ENCODE measurements at places on chromosomes 2 and 18. TPM values are rescaled to one million over a fixed set of nuclear protein-coding genes. Genes with fewer than 3 reads are reported as not detected.

GRCh38 chr2:95346738-95347671, 49.9 kb downstream of the KCNIP3 start:
- no peaks in the 10 kb centered on the region for H3K36me3 ChIP-seq
- peaks cover 63% of the 10 kb centered on the region for H3K27me3 ChIP-seq
- peak; percentile 19 for DNase-seq
- no peak overlapping the region for H3K27ac ChIP-seq

- DNase-seq, result no peak
- H3K36me3 ChIP-seq, result no peaks in the 10 kb centered on the region
- no peaks in the 10 kb centered on the region for H3K27me3 ChIP-seq
- no peak overlapping the region for H3K27ac ChIP-seq
- no peak overlapping the region for H3K4me3 ChIP-seq
- peaks cover 5% of the 10 kb centered on the region for H3K4me1 ChIP-seq
Measured at GRCh38 chr2:36493306-36493705, 104.7 kb downstream of the FEZ2 start.

DNA sequence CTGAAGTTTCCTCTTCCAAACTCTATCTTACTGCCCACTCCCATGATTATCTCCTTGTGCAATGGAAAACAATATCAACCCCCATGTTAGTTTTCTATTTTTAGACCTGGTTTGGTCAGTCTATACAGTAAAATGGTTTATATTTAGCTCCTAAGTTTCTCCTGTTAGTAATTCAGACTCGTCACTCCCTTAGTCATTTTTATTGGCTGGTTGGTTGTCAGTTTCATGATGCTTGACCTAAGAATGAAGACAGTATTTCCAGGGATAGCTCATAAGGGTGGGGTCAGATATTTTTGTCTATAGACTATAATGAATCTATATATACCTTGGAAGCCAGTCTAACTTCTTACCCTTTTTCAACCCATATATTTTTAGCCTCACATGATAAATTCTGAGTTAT, 61.4 kb upstream of the NEUROD1 start:
- H3K4me3 ChIP-seq, result no peak overlapping the region
- H3K27ac ChIP-seq, result no peak overlapping the region
- no peaks in the 10 kb centered on the region for H3K4me1 ChIP-seq
- no peaks in the 10 kb centered on the region for H3K27me3 ChIP-seq

DNA sequence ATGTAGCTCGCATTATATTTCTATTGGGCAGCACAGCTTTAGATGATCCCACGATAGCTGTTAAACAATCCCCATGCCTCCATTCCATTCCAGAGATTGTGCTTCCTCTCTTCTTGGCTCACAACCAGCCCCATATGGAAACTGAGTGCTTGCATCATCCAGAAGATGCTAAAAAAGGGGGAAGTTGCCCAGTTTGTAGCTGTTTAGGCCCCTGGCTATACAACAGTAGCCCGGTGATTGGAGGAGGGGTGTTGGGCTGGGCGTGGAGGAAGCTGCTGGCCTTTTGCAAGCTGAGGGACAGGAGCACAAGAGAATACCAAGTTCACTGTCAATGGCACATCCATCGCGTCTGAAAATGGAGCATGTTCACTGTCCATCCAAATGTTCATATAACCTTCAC, 360.2 kb downstream of the ALK start:
- H3K4me1 ChIP-seq, result no peaks in the 10 kb centered on the region
- H3K27me3 ChIP-seq, result peaks cover 5% of the 10 kb centered on the region
- H3K27ac ChIP-seq, result no peak overlapping the region
- no peaks in the 10 kb centered on the region for H3K36me3 ChIP-seq

DNA sequence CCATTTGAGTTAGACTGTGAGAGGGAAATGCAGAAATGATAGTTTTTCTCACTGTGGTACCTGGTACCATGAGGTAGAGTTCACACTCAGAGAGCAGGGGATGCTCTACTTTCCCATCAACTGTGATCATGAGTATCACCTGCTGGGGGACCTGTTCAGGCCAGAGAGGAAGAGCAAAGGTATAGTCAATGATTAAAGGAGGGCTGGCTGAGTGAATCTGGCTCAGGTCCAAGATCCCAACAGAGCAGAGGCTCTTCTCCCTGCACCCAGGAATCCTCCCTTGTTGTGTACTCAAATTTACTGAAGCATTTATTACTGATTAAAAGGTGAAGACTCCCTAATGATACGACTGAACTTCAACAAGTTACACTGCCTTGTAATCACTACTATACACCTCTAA, 104.6 kb upstream of the CHRNA1 start:
- no peak for DNase-seq
- H3K36me3 ChIP-seq, result peaks cover 2% of the 10 kb centered on the region
- no peaks in the 10 kb centered on the region for H3K4me1 ChIP-seq

The NEU2 gene
- not detected for total RNA-seq

The FAM237A gene
- total RNA-seq, result not detected

DNA sequence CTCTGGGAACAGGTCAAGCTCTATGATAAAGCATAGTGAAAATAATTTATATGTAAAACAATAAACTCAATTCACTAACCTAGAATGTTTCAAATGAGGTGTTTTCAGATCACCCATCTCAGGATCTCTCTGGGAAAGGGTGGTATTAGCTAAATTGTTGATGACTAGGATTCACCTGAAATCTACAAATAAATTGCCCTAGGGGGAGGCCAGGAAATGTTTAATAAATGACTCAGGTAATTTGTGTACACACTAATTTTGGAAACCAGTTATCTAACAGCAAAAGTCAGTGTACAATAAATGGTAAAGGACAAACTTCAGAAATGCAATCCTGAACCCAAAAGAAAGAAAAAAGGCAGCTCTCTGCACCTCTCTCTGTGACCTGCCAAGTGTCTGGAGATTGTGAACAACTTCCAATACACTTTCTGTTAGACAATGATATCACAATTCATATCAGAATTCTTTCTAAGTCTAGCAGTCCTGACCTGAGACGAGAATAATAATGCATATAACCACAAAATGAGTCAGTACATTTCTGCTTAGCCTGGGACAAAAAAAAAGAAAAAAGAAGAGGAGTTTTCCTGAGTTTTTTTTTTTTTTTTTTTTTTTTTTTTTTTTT, 760.0 kb downstream of the EPHA4 start:
- H3K4me1 ChIP-seq, result no peaks in the 10 kb centered on the region
- no peaks in the 10 kb centered on the region for H3K27me3 ChIP-seq
- DNase-seq, result no peak
- H3K4me3 ChIP-seq, result no peak overlapping the region
- no peak overlapping the region for H3K27ac ChIP-seq

DNA sequence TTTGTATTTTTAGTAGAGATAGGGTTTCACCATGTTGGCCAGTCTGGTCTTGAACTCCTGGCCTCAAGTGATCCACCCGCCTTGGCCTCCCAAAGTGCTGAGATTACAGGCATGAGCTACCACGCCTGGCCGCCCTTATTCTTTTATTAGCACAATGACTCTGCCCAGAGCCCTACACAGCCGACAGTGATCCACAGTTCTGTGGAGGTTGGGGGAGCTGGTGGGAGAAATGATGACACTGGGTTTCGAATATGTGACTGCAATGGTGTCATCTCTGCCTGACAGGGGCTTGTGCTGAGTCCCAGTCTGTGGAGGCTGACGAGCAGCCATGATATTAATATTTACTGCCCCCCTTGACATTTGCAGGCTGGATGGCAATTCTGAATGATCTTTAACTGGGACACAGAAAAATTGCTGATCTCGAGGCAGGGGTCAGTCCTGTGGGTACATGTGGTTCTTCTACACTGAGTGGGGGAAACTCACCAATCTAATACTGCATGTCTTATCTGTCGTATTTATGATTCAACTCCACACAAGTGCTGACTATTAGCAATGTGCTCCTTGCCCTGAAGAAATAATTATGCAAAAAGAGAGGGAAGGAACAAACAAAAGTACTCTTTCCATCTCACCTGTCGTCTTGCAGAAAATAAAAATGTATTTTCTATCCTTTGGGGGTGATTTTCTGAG, 6.3 kb upstream of the CTAGE1 start:
- peaks cover 4% of the 10 kb centered on the region for H3K27me3 ChIP-seq
- H3K4me3 ChIP-seq, result no peak overlapping the region
- no peak overlapping the region for H3K27ac ChIP-seq
- no peaks in the 10 kb centered on the region for H3K36me3 ChIP-seq
- no peak for DNase-seq
- no peaks in the 10 kb centered on the region for H3K4me1 ChIP-seq

DNA sequence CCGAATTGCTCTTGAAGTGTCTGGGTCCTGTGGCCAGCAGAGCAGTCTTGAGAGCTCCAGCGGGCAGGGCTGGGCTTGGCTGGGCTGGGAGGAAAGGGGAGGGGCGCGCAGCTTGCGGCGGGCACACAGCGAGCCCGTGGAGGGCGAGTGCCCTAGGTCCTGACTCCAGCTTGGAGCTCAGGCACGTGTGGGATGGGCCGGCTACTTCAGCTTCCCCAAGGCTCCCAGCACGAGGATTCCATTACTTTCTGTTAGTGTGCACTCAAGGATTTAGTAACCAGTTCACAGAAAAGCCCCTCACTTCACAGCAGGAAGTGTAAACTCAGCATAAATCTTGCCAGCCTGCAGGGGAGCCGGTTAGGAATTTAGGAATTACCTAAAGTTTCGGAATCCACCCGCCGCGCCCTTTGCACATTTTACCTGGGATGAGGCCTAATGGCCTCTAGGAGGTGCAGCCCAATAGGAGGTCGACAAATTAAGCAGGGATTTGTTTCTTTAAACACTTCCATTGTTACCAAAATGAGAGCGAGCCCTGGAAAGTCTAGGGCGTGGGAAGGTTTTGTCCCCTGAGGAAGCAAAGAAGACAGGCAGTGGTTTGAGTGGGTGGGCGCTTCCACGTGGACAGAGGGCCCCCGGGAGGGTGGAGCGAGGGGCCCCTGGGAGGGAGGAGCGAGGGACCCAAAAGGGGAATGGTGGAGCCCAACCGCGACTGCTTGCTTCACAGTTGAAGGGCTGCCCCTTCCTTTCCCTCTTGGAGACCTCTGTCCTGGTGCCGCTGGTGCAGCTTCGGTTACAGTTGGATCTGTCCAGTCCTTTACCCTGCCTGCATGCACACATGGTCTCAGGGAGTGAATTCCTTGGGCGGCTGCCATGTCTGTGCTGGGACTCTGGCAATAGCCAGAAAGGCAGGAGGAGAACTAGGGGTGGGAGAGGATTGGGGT, 93.3 kb downstream of the CTAGE1 start:
- DNase-seq, result no peak
- no peaks in the 10 kb centered on the region for H3K4me1 ChIP-seq
- peak overlapping the region; percentile 9 for H3K4me3 ChIP-seq
- H3K36me3 ChIP-seq, result no peaks in the 10 kb centered on the region
- H3K27ac ChIP-seq, result no peak overlapping the region
- H3K27me3 ChIP-seq, result no peaks in the 10 kb centered on the region

- peaks cover 2% of the 10 kb centered on the region for H3K36me3 ChIP-seq
- no peak for DNase-seq
- no peaks in the 10 kb centered on the region for H3K27me3 ChIP-seq
- H3K4me3 ChIP-seq, result no peak overlapping the region
Measured at GRCh38 chr2:3462493-3463104, 56.7 kb downstream of the ADI1 start.

- H3K36me3 ChIP-seq, result no peaks in the 10 kb centered on the region
- no peaks in the 10 kb centered on the region for H3K27me3 ChIP-seq
- peak overlapping the region; percentile 96 for H3K27ac ChIP-seq
- peak; percentile 58 for DNase-seq
Measured at GRCh38 chr2:23532391-23533337, 147.7 kb downstream of the KLHL29 start.

The FRZB gene
- total RNA-seq, result not detected

The ATP6V1B1 gene
- total RNA-seq, result not detected

DNA sequence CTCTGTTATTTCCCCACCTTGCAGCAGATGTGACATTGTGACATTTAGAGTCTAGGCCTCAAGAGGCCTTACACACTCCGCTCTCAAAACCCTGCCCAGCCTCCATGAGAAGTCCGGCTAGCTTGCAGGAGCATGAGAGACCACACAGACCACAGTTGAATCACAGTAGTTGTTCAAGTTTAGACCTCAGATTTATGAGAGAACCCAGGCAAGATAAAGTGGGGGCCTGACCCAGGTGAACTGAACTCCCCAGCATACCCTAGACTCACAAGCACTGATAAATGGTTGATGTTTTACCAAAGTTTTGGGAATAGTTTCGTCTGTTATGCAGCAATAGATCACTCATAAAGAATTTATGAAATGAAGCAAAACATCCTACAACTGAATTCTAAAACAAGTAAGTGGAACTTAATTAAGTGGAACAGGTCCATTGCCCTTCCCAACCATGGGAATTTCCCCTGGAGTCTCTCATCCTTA, 4.7 kb upstream of the STAT1 start:
- H3K36me3 ChIP-seq, result peaks cover 18% of the 10 kb centered on the region
- peak overlapping the region; percentile 65 for H3K4me3 ChIP-seq
- DNase-seq, result no peak
- peak overlapping the region; percentile 88 for H3K27ac ChIP-seq
- no peaks in the 10 kb centered on the region for H3K27me3 ChIP-seq
- H3K4me1 ChIP-seq, result peaks cover 21% of the 10 kb centered on the region

- DNase-seq, result no peak
- H3K4me1 ChIP-seq, result no peaks in the 10 kb centered on the region
- no peak overlapping the region for H3K4me3 ChIP-seq
- no peaks in the 10 kb centered on the region for H3K36me3 ChIP-seq
Measured at GRCh38 chr2:187497858-187498463, 49.9 kb upstream of the CALCRL start.

GRCh38 chr2:159832858-159833257, 34.9 kb upstream of the CD302 start:
- H3K27me3 ChIP-seq, result no peaks in the 10 kb centered on the region
- H3K4me1 ChIP-seq, result no peaks in the 10 kb centered on the region
- H3K36me3 ChIP-seq, result peaks cover 41% of the 10 kb centered on the region
- DNase-seq, result no peak

DNA sequence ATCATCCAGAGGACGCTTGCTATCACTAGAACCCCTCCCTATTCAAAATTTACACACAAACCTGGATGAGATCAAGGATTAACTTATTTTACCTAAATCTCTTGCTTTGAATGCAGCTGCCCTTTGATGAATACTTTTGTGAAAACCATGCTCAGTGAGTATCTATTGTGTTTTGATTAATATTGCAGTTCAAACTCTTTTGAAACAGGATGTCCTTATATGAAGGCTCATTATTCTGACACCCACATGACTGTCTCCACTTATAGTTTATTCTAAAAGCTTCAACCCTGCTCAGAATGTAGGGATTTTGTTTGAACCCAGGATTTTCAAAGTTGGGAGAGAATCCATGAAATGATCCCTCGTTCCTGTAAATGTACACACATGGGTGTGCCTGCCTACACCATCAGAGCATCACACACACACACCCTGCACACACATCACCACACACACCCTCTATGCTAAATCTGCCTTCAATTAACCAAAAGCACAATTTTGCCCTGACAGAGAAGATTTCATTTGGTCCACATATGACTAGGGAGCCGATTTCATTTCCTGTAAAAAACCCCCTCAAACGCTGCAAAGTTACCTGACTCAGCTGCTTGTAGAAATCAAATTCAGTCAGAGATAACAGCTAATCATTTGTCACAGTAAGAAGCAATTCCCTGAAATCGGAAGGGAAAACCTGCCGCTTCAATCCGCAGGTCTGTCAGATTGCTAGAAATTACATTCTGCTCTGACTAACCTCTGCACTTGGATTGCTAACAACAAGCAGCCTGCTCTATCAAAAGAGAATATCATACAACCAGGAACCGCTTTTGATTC, 65.2 kb downstream of the ZEB2 start:
- H3K4me3 ChIP-seq, result no peak overlapping the region
- peaks cover 43% of the 10 kb centered on the region for H3K4me1 ChIP-seq
- H3K27ac ChIP-seq, result no peak overlapping the region
- H3K36me3 ChIP-seq, result peaks cover 2% of the 10 kb centered on the region
- H3K27me3 ChIP-seq, result peaks cover 25% of the 10 kb centered on the region

- H3K27me3 ChIP-seq, result no peaks in the 10 kb centered on the region
- no peaks in the 10 kb centered on the region for H3K36me3 ChIP-seq
- no peak overlapping the region for H3K27ac ChIP-seq
- H3K4me3 ChIP-seq, result no peak overlapping the region
Measured at GRCh38 chr2:60095202-60095815, 458.1 kb downstream of the BCL11A start.

All from activated naive CD8-positive, alpha-beta T cell treated with anti-CD3 and anti-CD28 coated beads for 36 hours (primary cell).